Activated CD4-positive, alpha-beta memory T cell treated with anti-CD3 and anti-CD28 coated beads for 36 hours (primary cell): ENCODE measurements at places on chromosomes 2 and 18.

DNA sequence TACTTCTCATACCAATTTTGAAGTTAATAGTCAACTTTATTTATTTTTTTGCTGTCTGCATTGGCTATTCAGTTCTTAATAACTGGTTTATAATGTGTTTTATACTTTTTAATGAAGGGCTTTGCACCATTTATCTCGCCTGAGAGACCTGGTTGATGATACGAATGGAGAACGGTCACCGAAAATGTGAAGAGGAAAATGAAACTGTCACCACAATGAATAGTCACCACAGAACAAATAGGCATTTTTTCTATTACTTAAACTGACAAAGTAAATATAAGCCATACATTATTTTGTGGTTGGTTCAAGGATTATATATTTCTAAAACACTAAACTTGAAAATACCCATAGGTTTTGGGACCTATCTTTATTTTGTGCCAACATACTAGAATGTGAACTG, 20.4 kb downstream of the C18orf54 start:
- no peak for DNase-seq

- no peak for DNase-seq
Measured at GRCh38 chr2:85231468-85231805, 96.4 kb downstream of the TGOLN2 start.

DNA sequence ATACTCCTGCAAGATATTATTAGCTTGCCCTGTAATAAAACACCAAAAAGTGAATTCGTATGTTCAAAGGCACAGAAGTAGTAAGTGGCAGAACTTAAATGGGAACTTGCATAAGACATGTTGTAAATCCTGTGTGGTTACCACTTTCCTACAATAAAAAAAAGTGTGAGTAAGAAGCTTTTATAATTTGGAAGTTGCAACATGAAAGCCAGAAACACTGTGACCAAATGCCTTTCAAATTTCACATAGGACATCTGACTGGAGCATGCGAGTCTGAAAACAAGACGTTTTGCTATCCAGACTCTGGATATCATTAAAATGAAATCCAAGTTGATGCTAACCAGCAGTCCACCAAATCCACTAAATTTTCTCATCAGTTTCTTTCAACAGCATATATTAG, 886.2 kb upstream of the NRXN1 start:
- no peak for DNase-seq

- DNase-seq, result no peak
Measured at GRCh38 chr2:133790711-133791110, 222.4 kb upstream of the NCKAP5 start.

DNA sequence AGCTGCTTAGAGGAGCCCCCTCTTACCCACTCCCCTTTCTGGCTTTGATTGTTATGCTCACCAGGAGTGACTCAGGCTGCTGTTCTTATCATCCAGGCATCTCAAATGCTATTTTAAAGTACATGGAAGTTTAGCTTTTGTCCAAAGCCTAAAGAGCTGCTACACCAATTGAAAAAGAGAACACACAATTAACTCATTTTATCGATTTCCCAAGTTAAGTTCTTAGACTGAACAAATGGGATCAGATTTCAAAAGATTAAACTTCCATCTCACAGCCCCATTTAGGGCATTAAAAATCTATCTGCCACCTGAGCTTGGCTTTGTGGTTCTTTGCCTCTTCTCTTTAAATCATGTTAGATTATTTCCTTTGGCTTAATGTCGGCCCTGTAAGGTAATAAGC, 81.2 kb downstream of the MYO5B start:
- no peak for DNase-seq

- no peak for DNase-seq
Measured at GRCh38 chr18:32550963-32551362, 80.3 kb upstream of the GAREM1 start.
